ENCODE measurements at places on chromosomes 5 and 9.

GRCh38 chr9:83372957-83373356 is 165.2 kb downstream of the FRMD3 start:
- DNase-seq, result no peak

DNA sequence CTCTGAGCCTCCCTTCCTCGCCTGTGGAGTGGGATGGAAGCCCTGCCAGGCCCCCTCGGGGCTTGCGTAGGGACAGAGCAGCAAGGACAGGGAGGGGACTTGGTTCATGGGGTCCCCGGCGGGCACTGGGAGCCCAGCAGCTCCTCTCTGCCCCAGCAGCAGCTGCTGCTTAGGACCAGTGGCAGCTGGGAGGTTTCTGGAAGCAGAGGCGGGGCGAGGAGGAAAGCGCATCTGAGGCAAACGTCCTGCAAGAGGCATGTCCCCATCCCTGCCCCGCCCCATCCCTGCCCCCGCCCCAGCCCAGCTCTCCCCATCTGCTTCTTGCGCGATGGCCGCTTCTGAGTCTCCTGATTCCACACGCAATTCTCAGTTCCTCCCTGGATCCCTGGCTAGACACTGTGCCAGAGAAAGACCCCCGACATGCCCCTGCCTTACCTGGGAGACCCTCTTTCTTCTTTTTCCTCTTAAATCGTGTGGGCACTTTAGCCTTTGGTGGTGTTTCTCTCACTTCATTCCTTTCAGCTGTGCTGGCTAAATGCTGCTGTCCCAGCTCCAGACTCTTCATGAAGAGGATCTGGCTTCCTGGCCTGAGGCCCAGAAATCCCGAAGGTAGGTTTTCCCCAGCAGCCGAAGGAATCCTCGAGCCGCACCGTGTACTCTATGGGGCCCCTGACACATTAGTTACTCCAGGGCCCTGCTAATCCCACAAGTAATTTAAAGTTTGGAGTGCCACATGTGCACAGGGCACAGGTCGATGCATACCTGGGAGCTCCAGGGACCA is 4.4 kb upstream of the OR2S2 start:
- DNase-seq, result no peak

DNA sequence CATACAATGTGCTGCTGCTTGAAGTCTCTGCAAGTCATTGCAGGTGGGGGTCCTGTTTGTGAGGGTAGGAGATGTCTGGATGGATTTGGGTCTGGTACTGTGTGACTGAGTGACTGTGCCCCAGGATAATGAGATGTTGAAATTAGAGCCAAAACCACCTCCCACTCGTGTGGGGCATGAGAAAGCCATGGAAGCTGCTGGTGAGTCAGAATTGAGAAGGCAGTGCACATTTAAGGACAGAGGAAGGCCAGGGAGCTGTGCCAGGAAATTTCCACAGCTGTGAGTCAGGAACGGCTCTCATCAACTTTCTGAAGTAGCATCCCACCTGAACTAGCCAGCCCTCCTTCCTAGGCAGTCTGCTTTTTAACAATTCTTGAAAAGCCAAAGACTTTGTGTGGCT is 229.8 kb downstream of the DRD1 start:
- no peak for DNase-seq

DNA sequence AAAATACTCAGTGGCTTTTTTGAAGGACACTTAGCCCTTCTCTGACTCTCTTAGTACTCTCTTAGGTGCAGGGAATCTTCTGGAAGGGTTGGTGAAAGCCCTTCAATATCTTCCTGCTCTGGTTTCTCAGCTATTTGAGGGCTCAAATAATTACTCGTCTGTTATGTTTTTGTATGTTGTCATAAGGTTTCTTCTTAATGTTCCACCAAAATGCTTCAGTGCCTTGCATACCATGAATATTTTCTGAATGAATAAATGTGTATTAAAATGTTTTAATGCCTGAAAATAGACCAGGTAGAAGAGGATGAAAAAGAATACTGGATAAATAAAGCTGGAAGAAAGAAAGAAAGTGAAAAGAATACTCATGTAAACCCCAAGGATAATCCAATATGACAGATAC is 124.3 kb downstream of the STK32A start:
- no peak for DNase-seq

DNA sequence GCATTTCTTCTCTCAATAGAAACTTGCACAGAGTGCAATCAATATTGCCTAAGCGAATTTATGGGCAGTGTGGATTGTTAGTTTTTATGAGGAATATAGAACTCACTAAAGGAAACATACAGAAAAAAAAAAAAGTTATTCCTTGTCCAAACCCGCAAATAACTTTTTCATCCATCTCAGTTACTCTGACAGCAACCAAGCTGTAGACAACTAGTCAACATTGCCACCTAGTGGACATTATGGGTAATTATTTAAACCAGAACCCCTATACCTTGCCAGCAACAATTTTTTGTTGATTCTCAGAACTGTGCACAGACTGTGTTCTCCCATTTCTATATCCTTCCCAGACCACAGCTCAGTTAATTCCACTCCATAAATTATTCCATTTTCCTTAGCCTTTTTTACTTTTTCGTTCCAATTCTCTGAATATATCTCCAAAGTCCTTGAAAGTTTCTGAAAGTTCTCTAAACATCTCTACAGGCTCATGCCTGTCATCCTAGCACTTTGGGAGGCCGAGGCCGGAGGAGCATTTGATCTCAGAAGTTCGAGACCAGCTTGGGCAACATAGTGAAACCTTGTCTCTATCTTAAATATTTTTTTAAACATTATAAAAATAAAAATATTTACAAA is 2.6 kb upstream of the AFAP1L1 start:
- DNase-seq, result no peak

GRCh38 chr5:17305964-17306725 is 88.7 kb downstream of the BASP1 start:
- DNase-seq, result no peak

GRCh38 chr9:113492343-113493202 is 29.0 kb downstream of the RGS3 start:
- no peak for DNase-seq

- DNase-seq, result no peak
These were observed 40.5 kb upstream of the PJA2 start for GRCh38 chr5:109450129-109450877.

DNA sequence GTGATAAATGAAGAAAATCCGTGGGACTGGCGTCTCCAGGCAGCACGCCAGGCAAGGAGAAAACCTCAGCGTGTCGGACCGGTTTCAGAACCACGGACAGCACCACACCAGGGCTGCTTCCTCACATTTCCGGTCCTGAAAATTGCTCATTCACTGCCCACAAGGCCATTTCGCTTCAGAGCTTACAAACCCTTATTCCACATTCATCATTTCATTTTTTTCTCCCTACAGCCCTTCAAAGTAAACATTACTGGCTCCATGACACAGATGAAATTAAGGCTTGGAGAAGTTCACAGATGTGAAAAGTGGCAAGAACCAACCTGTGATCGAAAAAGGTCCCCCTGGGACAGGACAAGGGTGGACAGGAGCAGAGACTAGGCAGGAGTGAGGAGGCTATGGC is 1.5 kb upstream of the GPRIN1 start:
- no peak for DNase-seq

DNA sequence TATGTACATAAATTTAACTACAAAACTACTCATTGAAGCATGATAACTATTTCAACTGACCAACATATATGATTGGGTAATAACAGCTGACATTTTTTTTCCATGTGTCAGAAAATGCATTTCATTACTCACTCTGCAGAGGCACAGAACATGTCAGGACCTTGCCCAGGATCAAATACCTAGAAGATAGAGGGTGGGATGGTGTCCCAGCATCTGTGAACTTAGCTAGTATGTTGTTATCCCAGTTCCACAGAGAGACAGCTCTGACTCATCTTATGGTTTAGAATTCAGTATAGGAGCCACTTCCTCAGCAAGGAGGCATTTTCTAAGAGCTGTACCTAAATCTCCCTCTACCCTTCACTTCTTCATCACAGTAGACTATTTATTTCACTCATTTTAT is 1198.6 kb upstream of the ACO1 start:
- DNase-seq, result no peak

- no peak for DNase-seq
These were observed 35.3 kb upstream of the GABBR2 start for GRCh38 chr9:98743818-98744611.

DNA sequence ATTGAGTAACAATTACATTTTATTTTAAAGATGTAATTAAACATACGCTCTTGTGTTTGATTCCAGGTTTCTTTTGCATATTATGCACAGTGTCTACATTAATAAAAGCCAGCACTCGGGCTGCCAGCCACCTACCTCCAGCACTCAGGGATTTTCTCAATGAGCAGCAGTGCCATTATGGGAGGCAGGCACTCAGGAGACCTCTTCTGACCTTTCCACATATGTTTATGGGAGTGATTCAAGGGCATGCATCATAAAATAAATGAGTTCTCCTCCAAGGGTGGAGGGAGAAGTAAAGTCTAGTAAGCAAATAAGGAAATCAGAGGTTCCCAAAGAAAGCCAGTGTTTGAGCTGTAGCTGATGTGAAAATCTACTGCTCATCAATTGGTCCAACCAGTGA is 119.8 kb upstream of the IRX2 start:
- no peak for DNase-seq

DNA sequence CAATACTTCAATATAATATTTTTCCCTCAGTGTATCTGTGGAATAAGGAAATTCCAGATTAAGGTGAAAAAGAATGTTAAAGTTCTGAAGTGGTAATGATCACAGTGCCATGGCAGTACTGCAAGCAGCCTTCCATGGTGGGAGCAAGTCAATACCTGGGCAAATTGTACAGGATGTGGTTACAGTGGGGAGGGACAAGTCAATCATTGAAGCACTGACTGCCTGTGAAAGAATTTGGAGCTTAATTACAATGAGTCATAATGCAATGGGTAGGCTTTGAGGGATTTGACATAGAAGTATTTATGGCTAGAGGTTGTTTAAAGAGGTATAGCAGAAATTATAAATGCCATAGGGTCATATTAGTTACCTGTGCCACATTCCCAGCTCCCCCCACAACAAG is 786.5 kb upstream of the ACO1 start:
- DNase-seq, result no peak

- DNase-seq, result no peak
These were observed 3.4 kb downstream of the TLR4 start for GRCh38 chr9:117707561-117707960.
